AG09309 (cell line): ENCODE measurements at places on chromosomes 7 and 10.

DNA sequence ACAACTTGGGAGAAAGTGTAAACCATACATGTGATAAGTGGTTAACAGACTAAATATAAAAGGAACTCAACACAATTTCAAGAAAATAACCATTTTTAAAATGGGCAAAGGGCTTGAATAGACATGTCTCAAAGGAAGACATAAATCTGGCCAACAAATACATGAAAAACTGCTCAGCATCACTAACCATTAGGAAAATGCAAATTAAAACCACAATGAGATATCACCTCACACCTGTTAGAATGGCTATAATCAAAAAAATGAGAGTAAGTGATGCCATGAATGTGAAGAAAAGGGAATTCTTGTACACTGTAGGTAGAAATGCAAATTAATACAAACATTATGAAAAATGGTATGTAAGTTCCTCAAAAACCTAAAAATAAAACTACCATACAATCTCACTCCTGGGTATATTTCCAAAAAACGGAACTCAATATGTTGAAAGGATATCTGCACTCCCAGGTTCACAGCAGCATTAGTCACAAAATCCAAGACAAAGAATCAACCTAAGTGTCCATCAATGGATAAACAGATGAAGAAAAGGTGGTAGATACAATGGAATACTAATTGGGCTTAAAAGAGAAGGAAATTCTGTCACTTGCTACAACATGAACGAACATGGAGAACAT is 5.6 kb downstream of the SNX13 start:
- no peak for DNase-seq

DNA sequence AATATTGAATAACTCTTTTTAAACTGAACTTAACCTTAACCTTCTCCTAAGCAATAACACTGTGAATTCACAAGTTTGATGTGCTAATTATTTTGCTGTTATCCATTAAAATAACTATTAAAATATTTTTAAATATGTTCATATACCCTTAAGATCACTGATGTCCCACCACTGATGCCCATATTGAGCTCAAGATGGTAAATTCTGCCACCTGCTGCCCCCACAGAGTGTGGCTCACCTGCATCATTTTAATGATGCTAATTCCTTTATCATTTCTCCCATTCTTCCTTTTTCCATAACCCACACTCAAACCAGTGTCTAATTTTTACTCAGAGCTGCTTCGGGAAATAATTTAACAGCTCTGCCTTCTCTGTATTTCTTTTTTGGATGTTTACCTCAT is 82.3 kb upstream of the ARID5B start:
- no peak for DNase-seq

DNA sequence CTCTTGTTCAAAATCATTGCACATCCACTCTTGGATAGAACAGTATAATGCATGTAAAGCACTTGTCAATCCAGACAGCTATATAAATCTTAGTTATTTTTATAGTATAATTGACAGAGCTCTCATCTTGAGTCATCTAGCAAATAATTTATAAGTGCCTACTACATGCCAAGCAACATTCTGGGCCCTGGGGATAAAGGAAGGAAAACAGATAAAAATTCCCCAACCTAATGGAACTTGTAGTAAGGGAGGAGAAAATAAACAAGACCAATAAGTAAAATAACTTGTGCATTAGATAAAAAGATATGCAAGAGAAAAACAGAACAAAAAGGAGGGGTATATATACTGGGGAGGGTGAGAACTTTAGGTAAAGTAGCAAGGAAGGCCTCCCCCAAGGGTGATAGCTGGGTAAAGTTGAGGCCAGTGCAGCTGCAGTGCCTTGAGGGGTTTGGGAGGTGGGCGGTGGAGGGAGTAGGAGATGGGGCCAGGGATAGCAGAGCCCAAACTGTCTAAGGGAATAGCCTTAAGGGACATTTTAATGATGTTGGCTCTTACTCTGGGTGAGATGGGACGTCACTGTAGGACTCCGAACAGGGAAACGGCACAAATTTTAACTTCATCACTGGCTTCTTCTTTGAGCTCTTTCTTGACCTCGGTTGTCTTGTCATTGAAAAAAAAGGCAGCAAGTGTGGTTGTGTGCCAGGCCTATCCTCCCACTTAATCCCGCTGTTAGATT is 79.3 kb upstream of the SEC61G start:
- no peak for DNase-seq

DNA sequence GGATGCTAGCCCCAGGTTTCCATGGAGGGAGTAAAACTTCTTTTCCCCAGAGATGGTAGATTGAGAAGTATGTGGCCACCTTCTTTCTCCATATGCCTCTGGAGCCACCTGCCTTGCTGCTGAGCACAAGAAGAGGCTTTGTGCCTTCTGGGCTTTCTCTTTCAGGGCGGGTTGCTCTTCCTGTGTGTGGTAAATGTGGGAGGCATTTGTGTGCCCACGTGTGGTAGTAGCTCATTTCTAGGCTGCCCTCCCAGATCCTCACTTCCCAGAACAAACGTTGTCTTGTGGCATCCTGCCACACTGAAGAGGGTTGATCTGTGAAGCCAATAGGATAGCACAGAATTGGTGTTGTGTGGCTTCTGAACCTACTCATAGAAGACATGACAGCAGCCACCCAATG is 342.0 kb upstream of the PODXL start:
- DNase-seq = peak; percentile 18
